ENCODE measurements at places on chromosomes 11 and 22.
A peak's percentile ranks its signal among the peaks of the same experiment; 100 is the strongest.

DNA sequence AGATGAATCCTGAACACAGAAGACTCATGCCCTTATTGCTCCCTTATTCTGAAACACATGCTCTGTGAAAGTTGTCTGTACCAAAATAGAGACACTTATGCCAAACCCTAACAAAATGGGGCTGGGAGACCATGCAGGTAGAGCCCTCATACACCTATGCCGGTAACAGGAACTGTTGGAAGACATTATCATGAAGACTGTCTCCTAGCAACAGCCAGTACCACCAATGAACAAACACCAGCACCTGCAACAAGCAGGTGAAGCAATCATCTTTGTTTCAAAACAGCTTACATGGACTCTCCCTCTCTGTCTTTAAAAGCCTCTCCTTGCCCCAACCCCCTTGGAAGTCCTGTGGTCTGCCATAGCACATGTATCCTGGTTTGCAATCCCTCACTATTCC is 17.2 kb downstream of the SLC5A4 start:
- DNase-seq, result no peak

DNA sequence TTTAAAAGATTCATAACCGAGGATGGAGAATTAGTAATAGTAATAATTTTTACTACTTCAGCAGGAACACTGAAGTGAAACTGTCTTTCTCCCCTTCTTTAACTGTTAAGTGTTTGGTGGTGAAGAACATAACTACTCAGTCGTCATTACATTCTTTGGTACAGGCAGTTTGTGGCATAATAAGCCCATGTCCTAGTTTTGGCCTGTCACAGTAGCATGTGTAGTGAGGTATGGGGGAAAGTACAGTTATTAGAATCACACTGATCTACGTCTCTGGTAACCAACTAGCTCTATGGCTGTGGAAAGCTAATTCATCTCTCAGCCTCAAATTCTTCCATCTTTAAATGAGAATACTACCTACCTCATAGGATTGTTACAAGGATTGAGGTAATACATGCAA is 71.8 kb downstream of the RBFOX2 start:
- no peak for DNase-seq

- DNase-seq, result no peak
Observed at GRCh38 chr11:32153747-32154146, 62.9 kb downstream of the RCN1 start.

DNA sequence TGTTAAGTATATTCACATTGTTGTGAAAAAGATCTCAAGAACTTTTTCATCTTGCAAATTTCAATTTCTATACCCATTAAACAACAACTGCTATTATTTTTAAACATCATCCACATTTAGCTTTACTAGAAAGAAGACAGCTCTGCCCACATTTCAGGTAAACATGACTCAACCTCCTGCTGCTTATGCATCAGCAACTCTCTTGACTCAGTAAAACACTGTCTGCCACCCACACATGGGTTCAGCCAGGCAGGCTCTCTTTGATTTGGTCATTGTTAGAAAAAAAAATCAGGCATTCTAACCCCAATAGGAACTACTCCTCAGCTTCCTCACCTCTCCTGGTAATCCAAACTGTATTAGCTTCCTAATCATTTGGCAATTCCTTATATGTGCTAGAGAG is 5.1 kb upstream of the ENDOD1 start:
- DNase-seq, result no peak

DNA sequence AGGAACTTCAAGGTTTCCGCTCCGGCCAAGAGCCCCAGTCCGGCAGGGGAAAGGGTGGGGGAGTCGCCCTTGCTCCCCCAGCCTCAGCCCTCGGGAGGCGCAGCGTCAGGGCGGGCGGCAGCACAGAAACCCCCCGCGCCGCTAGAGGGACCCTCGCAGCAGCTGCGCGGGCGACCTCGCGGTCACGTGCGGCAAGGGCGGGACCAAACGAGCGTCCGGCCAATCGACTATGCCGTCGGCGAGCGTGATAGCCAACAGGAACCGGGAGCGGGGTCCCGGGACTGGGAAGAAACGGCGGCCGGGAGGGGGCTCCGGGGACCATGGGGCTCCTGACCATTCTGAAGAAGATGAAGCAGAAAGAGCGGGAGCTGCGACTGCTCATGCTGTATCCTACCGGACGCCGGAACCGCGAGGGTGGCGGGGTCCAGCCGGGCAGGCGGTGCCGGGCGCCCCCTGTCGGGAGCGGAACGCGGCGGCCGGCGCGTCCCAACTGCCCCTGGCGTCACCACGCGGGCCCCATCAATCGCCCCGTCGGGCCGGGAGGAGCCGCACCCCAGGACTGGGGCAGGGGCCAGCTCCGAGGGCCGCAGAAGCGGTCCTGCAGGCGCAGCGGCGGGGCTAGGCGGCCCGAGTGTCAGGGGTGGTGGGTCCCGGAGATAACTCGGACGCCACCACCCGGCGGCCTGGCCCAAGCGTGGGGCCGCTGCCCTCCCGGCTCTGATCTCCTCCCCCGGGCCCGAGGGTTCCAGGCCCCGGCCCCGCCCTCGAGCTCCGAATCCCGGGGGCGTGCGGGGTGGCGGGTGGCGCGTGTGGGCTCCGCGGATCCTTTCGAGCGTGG is at the start of gene ARL2:
ARL2 (plus strand) TSS at position 273 of the 838 bp plus-strand sequence; CDS start at position 321, 48 bp downstream.
- DNase-seq, result peak; percentile 78

DNA sequence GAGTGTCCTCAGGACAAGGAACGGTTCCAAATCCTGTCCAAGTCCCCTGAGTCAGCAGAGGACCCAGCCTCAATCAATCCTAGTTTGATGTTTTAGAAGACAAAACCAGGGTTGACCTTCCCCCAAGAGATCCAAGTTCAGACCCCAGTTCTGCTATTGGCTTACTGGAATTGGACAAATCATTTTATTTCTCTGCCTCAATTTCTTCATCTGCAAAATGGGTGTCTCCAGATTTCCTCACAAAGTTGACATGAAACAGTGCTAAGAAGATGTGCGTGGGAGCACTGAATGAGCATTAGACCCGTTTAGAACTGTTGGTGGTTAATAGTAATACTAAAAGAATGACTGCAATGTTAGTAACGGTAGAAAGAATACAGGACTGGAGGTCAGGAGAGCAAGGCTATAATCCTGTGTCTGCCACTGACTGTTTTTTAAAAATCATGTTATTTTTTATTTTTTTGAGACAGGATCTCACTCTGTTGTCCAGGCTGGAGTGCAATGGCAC is 32.8 kb upstream of the SCUBE1 start:
- DNase-seq, result no peak

DNA sequence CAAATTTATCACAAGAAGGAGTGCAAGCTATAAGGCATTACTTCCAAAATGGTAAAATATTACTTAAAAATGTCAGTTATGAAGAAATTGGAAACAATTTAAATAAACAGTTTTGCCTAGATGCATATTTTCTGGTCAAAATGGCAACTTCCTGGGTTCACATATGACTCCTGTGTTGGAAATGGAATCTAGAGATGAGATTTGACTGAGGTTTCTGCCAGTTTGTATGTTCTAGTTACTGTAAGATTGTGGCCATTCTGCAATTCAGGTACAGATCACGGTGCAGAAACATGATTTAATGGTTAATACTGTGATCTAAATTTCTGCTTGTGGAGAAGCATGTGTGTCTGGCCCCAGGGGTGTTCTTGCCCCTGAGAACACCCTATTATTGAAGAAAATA is 3.4 kb upstream of the OR4C6 start:
- DNase-seq, result no peak

DNA sequence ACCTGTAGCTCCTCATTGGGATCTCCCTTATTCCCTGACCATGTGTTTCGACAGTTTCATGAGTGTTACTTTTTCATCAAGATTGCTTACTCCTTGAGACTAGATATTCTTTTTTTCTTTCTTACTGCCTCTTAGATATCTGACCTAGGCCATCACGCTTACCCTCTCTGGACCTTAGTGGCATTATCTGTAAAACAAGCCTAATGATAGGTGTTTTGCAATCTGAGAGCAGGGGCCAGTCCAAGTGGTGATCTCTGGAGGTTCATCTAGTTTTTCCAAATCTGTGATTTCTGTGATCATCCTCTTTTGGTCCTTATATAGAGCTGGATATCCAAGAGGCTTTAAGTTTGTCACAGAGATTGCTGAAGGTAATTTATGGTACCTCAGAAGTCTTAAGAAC is 34.5 kb downstream of the STIM1 start:
- DNase-seq, result no peak

- no peak for DNase-seq
Observed at GRCh38 chr22:31829505-31829904, 75.7 kb downstream of the DEPDC5 start.

Data from effector memory CD8-positive, alpha-beta T cell (primary cell).